ENCODE measurements at places on chromosomes 5 and 9.

DNA sequence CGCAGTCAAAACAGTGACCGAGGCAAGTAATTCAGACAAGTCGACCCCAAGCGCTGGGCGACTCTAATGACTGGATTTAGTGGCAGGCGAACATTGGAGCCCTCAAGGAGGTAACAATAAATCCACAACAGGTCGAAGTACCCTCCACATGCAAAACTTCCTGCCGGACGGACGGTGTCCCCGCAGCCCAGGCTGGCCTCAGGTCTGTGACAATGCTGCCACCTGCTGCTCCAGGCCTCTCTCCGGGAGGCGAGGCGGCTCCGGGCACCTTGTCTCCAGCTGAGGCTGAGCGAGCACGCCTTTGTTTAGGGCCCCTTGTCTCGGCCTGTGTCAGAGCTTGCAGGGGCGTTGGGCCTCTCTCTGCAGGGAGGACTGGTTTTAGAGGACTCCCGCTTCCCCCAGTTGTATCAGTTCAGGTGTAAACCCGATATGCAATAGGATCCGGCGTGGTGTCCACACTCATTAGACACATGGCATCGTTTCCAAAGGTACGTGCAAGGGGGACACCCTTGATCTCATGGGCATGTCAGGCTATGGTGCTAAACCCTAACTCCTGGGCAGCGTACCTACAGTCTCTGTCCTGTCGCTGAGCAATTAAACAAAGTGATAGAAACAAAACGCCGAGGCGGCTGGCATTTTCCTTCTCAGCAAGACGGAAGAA is 628.0 kb upstream of the ADAMTS16 start:
- DNase-seq, result no peak

GRCh38 chr9:546797-547223 is 294.7 kb upstream of the DMRT1 start:
- DNase-seq, result no peak

- DNase-seq, result no peak
These were observed 207.1 kb upstream of the PAPPA start for GRCh38 chr9:115946530-115946929.

GRCh38 chr5:169494383-169494935 is 89.1 kb upstream of the SPDL1 start:
- DNase-seq, result no peak

DNA sequence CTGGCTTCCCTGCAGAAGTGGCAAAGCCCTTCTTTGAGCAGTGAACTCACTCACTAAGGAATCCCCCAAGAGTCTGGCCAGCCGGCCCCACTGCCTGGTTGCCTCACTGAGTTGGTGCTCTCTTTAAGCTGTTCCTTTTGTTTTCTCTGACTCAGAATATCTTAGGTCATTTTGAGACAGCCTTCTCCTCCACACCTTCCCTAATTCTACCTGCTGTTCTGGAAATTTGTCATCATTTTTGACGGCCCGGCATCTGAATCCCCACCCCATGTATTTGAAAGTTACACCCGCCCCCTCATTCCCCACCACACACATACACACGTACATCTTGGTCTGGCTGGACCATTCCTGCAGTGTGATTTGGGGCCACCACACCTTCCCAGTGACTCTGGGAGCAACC is 41.8 kb downstream of the FGF1 start:
- no peak for DNase-seq

DNA sequence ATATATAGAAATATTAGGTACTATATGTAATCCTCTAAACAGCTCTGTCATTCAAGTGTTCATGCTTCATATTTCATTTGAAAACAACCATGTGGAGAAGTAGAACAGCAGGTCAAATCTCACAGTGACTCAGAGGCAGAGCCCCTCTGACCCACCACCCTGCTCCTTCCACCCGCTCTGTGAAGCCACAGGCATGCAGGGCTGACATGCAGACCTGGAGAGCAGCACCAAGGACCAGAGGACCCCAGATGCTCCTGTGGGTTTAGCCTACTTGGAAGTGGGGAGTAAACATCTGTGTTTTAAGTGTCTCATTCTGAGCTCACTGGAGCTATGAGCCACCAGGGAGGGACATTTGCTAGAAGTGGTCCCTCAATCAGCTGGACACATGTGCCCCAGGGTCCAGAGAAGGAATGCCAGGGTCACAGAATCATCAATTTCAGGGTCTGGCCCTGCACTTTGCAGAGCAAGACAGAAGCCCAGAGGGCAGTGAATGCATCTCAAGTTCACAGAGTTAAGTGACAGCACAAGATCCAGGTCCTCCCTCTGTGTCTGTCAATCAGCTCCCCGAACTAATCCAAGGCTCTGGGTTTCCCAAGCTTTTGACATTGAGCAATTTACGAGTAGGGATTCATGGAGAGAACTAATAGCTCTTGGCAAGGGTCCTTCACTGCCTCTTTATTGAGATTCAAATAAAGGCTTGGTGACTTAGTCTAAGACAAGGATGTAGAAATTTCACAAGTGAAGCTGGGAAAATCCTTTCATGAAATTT is 441.1 kb downstream of the SEMA5A start:
- DNase-seq, result no peak

GRCh38 chr5:107296572-107296971 is 374.2 kb downstream of the EFNA5 start:
- no peak for DNase-seq

GRCh38 chr9:16364347-16364746 is 506.1 kb downstream of the BNC2 start:
- DNase-seq, result no peak

- no peak for DNase-seq
These were observed 455.3 kb downstream of the DMRT2 start for GRCh38 chr9:1505489-1505888.

GRCh38 chr9:113616116-113616515 is 152.6 kb downstream of the RGS3 start:
- no peak for DNase-seq

DNA sequence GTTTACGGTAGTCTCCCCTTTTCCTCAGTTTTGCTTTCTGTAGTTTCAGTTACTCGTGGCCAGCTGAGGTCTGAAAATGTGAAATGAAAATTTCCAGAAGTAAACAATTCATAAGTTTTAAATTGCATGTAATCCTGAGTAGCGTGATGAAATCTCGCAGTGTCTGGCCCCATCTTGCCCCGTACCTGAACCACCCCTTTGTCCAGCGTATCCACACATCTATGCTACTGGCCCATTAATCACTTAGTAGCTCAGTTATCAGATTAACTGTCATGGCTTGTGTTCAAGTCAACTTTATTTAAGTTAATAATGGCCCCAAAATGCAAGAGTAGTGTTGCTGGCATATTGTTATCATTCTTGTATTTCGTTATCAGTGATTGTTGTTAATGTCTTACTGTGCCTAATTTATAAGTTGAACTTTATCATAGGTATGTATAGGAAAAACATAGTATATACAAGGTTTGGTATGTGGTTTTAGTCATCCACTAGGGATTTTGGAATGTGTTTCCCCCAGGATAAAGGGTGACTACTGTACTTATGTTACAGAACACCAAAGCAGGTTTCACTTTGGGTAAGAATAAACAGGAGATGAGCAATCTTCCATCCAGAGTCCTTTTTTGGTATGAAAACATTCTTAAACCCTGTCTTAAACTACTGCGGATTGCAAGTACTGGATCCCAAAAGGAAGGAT is 118.4 kb upstream of the KCNN2 start:
- DNase-seq, result no peak

- DNase-seq, result no peak
These were observed 172.0 kb downstream of the GDNF start for GRCh38 chr5:37667846-37668245.

DNA sequence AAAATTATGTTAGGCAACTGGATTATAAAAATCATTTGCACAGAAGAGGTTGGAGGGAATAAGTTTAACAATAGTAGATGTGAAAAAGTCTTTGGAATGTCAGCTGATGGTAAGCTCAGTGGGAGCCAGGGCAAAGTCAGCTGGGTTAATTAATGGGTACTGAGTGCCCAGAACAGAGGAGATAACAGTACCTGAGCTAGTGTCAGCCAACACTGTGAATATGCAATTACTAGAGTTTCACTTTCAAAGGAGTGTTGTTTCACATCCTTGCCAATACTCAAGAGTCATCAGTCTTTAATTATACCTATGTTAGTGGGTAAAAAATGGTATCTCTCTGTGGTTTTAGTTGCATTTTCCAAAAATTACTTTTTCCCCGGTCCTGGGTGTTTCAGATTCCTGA is 135.1 kb downstream of the KIF4B start:
- no peak for DNase-seq

DNA sequence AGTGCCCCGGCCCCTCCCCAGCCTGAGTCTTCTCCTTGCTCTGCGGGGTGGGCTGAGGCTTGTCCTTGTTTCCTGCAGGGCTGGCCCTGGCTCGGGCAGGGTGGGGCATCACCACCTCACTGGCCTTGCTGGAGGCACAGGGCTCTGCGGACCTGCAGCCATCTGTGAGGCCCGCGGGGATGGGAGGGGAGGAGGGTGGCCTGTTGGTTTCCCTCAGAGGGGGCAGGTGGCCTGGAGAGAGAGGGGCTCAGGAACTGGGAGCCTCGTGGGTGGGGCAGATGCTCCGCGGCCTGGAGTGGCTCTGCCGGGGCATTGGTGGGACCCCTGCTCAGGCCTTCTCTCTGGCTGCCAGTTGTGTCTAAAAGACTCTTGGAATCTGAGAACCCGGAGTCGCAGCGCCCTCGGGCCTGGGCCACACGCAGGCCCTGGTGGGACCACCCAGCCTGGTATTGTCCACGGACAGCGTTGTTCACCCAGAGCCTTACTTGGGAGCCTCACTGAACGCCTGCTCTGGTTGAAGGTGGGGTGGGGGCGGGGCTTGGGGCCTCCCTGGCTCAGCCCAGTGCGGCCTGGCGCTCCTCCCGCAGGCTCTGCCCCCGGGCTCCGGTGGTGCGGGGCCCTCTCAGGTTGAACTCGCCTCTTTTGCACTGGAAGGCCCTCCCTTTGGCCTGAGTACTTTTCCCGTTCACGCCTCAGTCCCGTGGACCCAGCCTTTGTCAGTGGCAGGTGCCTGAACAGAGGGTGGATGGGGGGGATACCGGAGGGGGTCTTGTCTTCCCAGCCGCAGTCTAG is 111.3 kb downstream of the RXRA start:
- no peak for DNase-seq

DNA sequence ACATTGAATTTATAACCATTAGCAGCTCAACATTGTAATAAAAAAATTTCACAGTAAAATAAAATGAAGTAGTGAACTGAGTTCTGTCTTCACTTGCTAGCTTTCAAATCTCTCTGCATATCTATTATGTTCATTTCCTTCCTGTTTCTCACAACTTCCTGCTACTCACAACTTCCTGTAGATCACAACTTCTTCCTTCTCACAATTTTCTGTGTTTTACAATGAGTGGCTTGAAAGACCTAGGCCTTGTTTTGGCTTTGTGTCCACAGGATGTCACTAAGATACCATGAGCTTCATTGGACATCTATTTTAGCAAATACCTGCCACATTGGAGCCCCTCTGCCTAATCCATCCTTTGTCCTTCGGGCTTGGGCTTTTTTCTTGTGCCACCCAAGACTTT is 480.3 kb upstream of the ADAMTS16 start:
- no peak for DNase-seq

DNA sequence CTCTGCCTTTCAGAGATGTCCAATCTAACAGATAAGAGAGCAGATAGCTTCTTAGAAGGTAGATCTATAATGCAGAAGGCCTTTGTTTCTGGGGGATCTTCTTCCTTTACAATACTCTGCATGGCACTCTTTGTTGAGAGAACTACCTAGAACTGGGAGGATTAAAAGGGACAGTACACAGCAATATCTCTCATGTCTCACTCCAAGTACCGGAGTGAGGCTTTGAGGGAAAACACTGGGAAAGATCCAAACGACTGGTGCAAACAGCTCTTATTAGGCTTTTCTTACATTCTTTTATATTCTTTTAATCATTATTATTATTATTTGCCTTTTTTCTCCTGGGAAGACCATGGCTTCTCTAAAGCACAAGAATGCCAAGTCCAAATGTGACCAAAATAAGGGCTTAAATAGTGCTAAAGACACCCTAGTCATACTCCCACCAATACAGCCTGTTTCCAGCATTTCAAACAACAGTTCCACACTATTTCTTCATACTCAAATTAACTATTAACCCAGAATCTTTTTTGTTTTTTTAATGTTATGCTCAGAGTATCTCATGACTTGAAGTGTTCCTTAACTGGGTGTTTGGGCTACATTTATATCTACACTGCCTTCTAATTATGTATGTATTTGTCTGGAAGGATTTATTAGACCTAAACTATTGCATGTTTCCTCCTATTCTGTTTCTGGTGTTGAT is 52.7 kb downstream of the ABHD17B start:
- no peak for DNase-seq

DNA sequence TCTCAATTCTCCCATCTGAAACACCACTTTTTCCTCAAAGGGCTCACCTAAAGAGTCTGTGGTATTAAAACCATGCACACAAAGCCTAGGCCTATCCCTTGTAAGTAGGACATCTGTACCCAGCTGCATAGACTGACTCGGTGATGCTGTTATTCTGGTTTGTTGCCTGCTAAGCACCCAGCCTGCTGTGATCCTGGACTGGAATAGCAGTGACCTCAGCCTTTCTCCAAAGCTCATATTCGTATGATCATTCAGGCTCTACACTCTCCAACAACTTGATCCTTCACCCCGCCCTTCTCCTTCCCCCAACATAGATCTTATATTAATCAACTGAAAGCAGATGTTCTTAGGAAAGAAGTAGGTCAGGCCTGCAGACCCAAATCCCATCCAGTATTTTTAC is 81.4 kb upstream of the WWC1 start:
- DNase-seq, result no peak

- DNase-seq, result no peak
These were observed 228.2 kb upstream of the CCNH start for GRCh38 chr5:87640902-87641301.

- no peak for DNase-seq
These were observed 8.4 kb downstream of the UBTD2 start for GRCh38 chr5:172274951-172275753.

DNA sequence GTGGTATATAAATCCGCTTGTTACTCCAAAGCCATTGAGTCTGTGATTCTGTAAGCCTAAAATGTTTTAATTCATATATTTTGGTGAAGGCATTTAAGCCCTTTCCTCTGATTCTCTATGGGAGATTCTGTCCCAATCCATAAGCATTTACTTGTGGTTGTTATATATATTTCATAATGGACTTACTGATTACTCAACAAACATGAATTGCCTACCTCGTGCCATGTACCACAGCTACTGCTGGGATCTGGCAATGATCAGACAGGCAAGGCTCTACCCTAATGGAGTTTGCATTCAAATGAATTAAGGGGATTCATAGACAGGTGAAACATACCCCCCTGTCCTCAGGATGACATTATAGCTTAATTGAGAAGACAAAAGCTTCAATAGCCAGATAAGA is 54.5 kb downstream of the C9orf152 start:
- DNase-seq, result no peak

- no peak for DNase-seq
These were observed at the start of gene PRUNE2 for GRCh38 chr9:76905791-76906646. TSS of gene PRUNE2 (minus strand) at chr9:76906114. CDS start at chr9:76905963, 151 bp downstream.

- DNase-seq, result no peak
These were observed 54.4 kb downstream of the CMYA5 start for GRCh38 chr5:79743846-79744605.

DNA sequence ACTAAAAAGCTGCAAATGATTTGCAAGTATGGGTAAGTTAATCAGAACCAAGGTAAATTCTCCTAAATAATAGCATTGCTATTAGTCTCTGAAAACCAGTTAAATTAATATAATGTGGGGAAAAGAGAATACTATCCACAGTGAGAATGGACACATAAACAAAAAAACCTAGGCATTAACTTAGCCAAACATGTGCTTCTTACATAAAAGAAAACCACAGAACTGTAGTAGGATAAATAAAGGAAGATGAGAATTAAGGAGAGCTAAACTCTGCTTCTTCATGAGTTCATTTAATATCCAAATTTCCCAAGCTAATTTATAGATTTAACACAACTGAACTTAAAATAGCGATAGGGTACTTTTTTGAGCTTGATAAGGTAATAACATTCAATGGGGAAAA is 31.8 kb downstream of the ABCA1 start:
- DNase-seq, result no peak
